SK-N-SH (cell line): ENCODE measurements at places on chromosomes 11 and 22.
A peak's percentile ranks its signal among the peaks of the same experiment; 100 is the strongest.

DNA sequence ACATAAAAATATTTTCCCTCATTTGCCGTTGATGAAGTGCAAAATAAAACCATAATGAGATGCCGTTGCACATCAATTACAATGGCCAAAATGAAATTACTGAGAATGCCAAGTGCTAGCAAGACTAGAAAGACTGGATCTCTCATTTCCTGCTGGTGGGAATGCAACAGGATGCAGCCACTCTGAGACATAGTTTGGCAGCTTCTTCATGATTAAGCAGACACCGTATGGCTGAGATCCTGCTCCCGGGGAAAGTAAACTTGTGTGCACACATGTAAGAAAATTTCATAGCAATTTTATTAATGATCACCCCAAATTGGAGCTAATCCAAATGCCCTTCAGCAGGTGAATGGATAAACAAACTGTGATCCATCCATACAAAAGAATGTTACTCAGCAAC, 1013.2 kb downstream of the TBC1D22A start:
- no peak for DNase-seq

GRCh38 chr11:9142732-9143131, 51.3 kb upstream of the SCUBE2 start:
- no peak for DNase-seq

DNA sequence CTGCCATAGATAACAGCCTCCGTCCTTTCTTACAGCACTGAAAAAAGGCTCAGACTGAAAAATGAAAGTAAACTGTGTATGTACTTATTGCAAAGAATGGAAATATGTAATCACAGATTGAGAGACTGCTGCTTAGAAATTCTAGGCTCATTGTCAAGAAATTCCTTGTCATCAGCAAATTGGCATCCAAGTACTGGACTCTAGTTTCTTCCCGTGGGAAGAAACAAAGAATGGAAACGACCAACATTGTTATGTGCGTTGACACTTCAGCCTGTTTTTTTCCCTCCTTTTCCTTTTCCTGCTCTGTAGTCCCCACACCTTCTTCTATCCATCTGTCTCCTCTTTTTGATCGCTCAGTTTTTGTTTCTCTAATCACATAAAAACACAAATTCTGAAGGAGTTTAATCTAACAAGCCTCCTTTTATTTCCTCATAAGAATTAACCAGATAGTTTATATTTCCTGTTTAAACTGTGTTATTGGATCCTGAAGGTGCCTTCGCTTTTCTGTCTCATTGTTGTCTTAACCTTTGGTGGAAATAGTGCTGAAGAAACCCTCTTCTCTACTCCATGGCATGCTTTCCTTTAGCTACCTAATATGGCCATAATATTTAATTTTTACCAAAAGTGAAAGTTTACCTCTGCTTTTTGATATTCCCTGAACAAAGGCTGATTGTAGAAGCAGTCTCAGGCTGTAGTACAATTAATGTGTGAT, 20.0 kb upstream of the CASP12 start:
- DNase-seq, result no peak

DNA sequence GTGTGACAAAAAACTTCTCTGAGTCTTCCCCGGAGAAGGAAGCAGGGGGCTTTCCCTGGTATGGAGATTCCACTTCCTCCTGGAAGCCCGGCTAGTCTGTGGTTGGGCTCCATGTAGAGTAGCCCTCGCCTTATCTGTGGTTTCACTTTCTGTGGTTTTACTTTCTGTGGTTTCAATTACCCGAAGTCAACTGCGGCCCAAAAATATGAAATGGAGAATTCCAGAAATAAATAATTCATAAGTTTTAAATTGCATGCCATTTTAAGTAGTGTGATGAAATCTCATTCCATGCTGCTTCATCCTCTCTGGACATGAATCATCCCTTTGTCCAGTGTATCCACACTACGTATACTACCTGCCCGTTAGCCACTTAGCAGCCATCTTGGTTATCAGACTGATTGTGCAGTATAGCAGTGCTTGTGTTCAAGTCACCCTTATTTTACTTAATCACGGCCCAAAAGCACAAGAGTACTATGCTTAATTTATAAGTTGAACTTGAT, 275.0 kb upstream of the SESN3 start:
- no peak for DNase-seq

DNA sequence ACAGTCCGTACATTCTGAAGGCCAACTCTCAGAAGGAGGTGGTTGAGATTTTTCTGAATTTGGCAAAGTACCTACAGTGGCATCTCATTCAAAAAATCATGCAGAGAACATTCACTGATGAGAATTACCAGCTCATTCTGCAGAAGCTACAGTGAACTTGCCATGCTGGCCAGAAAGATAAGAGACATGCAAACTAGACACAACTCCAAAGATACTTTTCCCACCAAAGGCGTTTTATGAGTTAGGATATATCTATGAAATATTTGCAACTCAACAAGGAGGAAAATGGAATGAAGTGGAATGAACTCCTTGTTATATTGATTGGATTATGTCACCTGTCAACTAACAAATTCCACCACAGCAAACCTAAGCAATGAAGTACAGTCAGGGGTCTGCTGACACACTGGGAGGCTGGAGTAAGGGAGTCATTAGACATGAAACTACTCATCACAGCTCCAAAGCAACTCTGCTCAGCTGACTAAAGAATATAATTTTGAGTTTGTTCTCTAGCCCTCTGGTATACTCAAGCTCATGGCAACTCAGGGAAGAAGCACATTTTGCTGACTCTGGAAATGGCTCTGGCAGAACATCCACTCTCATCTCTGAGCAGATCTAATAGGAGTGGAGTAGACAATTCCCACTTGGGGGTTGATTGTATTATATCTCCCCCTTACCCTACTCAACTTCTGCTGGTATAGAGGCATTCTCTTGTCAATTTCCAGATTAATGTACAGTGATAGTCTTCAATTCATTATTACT, 22.9 kb downstream of the MAML2 start:
- no peak for DNase-seq

- DNase-seq, result no peak
These were observed 244.0 kb upstream of the ANO5 start for GRCh38 chr11:21948876-21949275.

GRCh38 chr11:118885319-118885718, 1.6 kb downstream of the CXCR5 start:
- no peak for DNase-seq

- no peak for DNase-seq
These were observed 9.5 kb upstream of the TSG101 start for GRCh38 chr11:18536209-18536608.

GRCh38 chr11:11413776-11414175, 60.7 kb upstream of the CSNK2A3 start:
- DNase-seq, result no peak

GRCh38 chr11:91955206-91955605, 269.4 kb upstream of the FAT3 start:
- no peak for DNase-seq

DNA sequence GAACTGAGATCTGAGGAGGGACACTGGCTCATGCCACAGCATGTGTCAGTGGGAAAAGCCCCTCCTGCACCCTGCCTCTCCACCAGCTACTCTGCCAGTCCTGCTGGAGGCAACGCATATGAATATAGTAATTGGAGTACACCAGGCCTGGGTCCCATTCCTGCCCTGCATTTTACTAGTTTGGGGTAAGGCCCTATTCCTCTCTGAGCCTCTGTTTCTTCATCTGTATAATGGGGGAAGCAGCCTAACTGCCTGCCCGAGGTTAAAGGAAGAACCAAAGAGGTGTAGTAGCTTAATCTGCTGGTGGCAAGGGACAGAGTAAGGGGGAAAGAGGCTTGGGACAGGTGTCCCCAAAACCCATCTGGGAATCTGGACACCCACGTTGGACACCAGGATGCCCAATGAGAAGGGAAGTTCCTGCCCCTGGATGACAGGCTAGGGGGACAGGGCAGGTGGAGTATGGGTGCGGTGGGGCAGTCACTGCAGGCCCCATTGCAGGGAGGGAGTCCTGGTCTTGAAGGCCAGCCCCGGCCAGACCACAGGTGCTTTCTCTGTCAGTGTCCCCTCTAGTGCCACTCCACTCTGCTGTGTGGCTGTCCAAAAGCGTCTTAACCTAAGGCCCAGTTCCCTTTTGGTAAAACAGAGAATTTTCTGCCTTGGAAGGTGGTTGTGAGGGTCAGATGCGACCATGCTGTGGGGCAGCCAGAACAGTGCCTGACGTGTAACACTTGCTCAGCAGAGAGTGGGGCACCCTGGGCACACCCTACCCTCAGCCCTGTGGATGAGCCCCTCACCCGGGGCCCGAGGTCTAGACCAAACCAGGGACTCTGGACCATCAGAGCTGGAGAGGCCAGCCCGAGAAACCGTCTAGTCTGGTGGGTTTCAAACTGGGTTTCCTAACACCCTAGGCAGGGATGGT, 11.5 kb downstream of the TSKU start:
- no peak for DNase-seq

GRCh38 chr22:48943567-48944432, 883.9 kb downstream of the BRD1 start:
- DNase-seq, result peak; percentile 82
